Activated T-helper 17 cell treated with anti-CD3 and anti-CD28 coated beads, Interleukin-2, amount 50 U/mL, for 72 hours (primary cell): ENCODE measurements at places on chromosomes 3 and 15.

GRCh38 chr3:13832130-13832529 lies 47.7 kb downstream of the WNT7A start:
- no peak for ATAC-seq

GRCh38 chr3:99470841-99471240 lies 167.6 kb upstream of the COL8A1 start:
- ATAC-seq = no peak

DNA sequence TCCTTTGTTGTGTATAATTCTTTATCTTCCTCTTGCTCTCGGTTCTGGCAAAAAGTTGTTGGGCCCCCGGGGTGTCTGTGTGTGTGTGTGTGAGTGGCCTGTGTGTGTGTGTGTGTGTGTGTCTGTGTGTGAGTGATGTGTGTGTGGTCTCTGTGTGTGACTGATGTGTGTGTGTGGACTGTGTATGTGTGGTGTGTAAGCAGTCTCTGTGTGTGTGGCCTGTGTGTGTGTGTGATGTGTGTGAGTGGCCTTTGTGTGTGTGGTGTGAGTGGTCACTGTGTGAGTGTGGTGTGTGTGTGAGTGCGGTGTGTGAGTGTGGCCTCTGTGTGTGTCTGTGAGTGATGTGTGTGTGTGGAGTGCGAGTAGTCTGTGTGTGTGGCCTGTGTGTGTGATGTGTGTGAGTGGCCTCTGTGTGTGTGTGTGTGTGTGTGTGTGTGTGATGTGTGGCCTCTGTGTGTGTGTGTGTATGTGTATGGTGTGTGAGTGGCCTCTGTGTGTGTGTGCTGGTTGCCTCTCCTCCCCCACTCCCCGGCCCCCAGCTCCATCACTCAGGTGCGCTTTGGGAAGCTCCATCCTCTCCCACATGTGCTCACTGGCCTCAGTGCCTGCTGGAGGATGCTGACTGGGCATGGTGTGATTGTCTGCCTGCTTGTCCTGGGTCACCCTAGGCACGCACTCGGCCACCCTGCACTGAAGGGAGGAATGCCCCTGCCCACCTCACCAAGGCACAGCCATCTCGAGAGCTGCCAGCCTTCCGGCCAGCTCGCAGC lies 8.8 kb downstream of the LINGO1 start:
- no peak for ATAC-seq

- ATAC-seq = no peak
Measured at GRCh38 chr3:41195946-41196345, 3.4 kb upstream of the CTNNB1 start.
